ENCODE measurements at places on chromosomes 1 and 21. TPM values are rescaled to one million over a fixed set of nuclear protein-coding genes. Genes with fewer than 3 reads are reported as not detected.

DNA sequence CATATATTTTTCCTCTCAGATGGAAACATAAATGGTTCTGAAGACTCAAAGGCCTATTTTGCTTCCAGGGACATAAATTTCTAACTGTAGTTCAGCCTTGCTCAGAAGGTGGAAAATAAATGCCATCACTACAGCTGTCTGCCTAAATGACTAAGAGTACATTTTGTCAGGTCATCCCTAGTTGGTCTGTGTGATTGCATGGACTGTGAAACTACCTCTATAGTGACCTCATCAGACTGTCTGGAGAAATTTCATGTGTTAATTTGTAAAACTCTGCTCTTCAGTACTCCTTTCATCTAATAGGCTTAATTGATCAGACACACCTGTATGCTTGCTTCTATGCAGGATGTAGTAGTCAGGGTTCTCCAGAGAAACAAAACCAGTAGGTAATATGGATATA, 886.9 kb downstream of the AMY1C start:
- no peak overlapping the region for H3K27ac ChIP-seq
- no peaks in the 10 kb centered on the region for H3K4me1 ChIP-seq
- H3K27me3 ChIP-seq = no peaks in the 10 kb centered on the region
- DNase-seq = no peak
- H3K4me3 ChIP-seq = no peak overlapping the region

GRCh38 chr1:219265026-219265515, 91.4 kb downstream of the LYPLAL1 start:
- no peaks in the 10 kb centered on the region for H3K27me3 ChIP-seq
- no peak overlapping the region for H3K27ac ChIP-seq
- no peaks in the 10 kb centered on the region for H3K36me3 ChIP-seq
- no peak overlapping the region for H3K4me3 ChIP-seq
- DNase-seq = no peak

- peaks cover 24% of the 10 kb centered on the region for H3K4me1 ChIP-seq
- 0 out of 2 replicates have a peak overlapping the region, but pooled peaks have one; percentile 55 for H3K27ac ChIP-seq
- H3K4me3 ChIP-seq = peak overlapping the region; percentile 31
- H3K36me3 ChIP-seq = peaks cover 13% of the 10 kb centered on the region
- no peak for DNase-seq
Observed at GRCh38 chr21:43884012-43884860, 19.2 kb downstream of the AGPAT3 start.

GRCh38 chr21:43702785-43703034, 16.2 kb upstream of the PDXK start:
- H3K27me3 ChIP-seq = no peaks in the 10 kb centered on the region
- no peak for DNase-seq
- H3K27ac ChIP-seq = no peak overlapping the region
- no peak overlapping the region for H3K4me3 ChIP-seq

GRCh38 chr1:234841281-234841680, 231.3 kb upstream of the IRF2BP2 start:
- H3K36me3 ChIP-seq = no peaks in the 10 kb centered on the region
- peaks cover 55% of the 10 kb centered on the region for H3K4me1 ChIP-seq
- H3K27ac ChIP-seq = peak overlapping the region; percentile 97
- 0 out of 2 replicates have a peak overlapping the region, but pooled peaks have one; percentile 5 for H3K4me3 ChIP-seq
- no peak for DNase-seq

DNA sequence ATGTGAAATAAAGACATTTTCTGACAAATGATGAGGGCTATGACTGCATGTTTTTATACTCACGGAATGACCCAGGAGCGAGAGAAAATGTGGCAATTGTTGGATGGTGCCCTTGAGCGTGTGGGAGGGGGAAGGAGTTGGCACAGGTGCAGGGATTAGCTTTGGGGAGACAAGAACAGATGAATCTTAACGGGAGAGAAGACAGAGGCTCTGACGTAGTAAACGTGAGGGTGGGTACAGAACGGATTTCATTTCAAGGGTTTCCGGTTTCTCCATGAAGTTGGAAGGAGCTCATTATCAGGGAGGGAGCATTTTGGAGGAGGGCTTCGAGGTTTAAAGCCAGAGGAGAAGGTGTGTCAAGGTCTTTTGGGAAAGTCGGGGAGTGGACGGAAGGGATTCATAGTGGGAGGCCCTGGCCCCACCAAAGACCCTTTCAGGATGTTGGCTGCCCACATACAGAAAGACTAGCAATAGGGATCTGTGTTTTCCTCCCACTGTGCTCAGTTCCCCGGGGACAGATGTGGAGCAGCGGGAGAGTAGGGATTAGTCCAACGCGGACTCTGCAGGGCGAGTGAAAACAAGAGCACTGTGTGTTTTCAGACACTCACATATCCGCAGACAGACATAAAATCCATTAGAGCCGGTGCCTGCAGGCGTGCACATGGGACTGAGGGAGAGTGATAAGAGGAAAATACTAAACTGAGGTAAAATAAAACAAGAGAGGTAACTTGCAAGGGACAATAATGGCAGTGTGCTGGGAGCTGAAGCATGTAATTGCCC, 584.1 kb downstream of the AJAP1 start:
- H3K36me3 ChIP-seq = no peaks in the 10 kb centered on the region
- H3K4me3 ChIP-seq = no peak overlapping the region
- DNase-seq = no peak
- H3K4me1 ChIP-seq = no peaks in the 10 kb centered on the region
- H3K27ac ChIP-seq = no peak overlapping the region

DNA sequence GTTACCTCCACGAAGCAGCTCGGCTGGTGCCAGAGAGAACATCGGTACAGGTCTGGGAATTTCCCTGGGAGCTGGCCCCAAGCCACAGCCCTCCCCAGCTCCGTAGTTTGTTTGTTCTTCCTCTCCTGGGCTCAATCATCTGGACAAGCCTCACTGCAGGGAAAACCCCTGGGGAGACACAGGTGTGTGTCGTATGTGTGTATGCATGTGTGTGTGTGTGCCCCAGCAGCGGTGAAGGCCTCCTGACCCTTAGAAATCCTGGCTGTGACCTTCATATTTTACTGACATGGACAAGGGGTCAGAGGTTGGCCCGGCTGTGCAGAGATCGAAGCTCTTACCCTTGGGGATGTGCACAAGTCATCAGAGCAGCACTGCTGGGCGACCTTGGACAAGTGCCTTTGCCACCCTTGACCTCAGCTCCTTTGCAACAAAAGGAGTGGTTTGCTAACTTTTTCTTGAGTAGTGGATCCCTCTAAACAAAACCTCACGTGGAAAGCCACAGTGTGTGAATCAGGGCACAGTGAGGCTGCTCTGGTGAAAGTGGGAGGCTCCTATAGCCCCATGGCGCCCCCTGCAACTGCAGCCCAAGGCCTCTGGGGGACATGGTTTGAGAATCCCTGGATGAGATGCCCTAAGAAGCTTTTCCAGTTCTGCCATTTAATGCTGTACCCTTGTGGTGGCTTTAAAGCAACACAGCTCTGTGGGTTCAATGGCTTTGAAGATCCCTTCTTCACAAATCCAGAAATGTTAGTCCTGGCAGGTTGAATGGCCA, 12.3 kb upstream of the IL22RA1 start:
- H3K27me3 ChIP-seq = no peaks in the 10 kb centered on the region
- H3K4me1 ChIP-seq = peaks cover 11% of the 10 kb centered on the region
- H3K36me3 ChIP-seq = no peaks in the 10 kb centered on the region
- H3K27ac ChIP-seq = no peak overlapping the region

DNA sequence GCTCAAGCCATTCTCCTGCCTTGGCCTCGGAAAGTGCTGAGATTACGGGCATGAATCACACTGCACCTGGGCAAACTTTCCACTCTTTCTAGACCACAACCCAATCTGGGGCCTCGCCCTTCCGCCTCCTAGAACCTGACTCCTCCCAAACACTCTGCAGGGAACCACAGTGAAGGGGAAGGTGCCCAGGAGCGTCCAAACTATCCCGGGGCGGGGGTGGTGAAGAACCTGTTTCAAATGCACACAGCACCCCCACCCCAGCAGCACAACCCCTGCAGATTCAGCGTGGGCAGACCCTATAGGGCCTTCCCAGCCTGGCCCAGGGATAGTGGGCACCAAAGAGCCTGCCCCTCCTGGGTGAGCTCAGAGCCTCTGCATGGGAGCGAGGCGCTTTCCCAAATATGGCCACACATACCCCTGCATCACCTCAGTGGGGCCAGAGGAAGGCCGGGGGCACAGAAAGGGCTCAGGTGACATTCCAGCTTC, 86.9 kb downstream of the STUM start:
- H3K4me1 ChIP-seq = peaks cover 21% of the 10 kb centered on the region
- no peak for DNase-seq
- no peak overlapping the region for H3K27ac ChIP-seq
- H3K4me3 ChIP-seq = no peak overlapping the region
- H3K36me3 ChIP-seq = peaks cover 9% of the 10 kb centered on the region

- H3K4me1 ChIP-seq = peaks cover 35% of the 10 kb centered on the region
- H3K27ac ChIP-seq = no peak overlapping the region
Observed at GRCh38 chr1:159829273-159829634, 2.6 kb downstream of the SLAMF8 start.

GRCh38 chr1:220076861-220077762, 12.5 kb downstream of the BPNT1 start:
- no peak overlapping the region for H3K4me3 ChIP-seq
- no peaks in the 10 kb centered on the region for H3K36me3 ChIP-seq
- no peaks in the 10 kb centered on the region for H3K4me1 ChIP-seq
- H3K27me3 ChIP-seq = no peaks in the 10 kb centered on the region
- DNase-seq = no peak
- H3K27ac ChIP-seq = no peak overlapping the region

DNA sequence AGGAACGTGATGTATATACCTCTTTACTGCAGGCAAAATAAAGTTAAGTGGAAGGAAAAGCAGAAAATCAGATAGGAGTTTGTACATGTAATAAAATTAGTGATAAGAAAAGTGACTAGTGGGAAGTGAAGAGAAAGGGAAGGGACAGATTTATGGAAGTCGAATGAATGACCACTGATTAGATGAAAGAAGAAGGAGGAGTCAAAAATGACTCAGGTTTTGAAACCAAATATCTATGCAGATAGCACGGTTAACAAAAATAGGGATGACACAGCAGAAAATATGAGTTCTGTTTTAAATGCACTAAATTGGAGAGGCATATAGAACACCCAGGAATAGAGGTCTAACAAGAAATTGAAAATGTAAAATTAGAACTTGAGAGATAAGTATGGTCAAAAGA, 128.0 kb downstream of the HMCN1 start:
- no peaks in the 10 kb centered on the region for H3K4me1 ChIP-seq
- H3K4me3 ChIP-seq = no peak overlapping the region
- H3K27ac ChIP-seq = no peak overlapping the region
- no peaks in the 10 kb centered on the region for H3K27me3 ChIP-seq

- H3K27ac ChIP-seq = no peak overlapping the region
- no peak overlapping the region for H3K4me3 ChIP-seq
- H3K36me3 ChIP-seq = no peaks in the 10 kb centered on the region
- no peaks in the 10 kb centered on the region for H3K4me1 ChIP-seq
- H3K27me3 ChIP-seq = no peaks in the 10 kb centered on the region
Observed at GRCh38 chr1:175713381-175713780, 30.0 kb downstream of the TNR start.

DNA sequence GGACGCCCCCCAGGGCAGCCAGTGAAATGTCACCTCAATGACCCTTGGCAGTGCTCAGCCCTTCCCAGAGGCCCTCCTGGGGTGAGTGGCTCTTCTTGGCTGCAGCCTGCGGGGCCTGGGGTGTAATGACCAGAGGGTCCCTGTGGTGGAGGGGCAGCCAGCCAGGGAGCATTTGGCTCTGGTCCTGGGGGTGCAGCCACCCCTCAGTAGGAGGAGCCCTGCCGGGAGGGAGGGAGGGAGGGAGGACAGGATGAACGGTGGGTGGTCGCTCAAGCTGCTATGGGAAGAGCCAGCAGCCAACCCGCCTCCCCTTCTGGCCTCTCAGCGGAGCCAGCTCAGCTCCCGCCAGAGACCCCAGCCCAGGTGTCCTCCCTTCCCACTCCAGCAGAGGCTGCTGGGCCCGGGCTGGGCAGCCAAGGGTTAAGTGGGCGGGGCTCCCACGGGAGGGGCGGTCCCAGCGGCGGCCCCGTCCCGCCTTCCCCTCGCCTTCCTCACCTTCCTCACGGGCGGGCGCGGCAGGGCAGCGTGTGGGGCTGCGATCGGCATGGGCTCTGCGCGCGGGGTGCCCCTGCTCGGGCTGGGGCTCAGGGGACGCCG, 9.0 kb upstream of the PLCH2 start:
- no peak overlapping the region for H3K27ac ChIP-seq
- H3K4me1 ChIP-seq = no peaks in the 10 kb centered on the region
- no peaks in the 10 kb centered on the region for H3K36me3 ChIP-seq
- no peak for DNase-seq

DNA sequence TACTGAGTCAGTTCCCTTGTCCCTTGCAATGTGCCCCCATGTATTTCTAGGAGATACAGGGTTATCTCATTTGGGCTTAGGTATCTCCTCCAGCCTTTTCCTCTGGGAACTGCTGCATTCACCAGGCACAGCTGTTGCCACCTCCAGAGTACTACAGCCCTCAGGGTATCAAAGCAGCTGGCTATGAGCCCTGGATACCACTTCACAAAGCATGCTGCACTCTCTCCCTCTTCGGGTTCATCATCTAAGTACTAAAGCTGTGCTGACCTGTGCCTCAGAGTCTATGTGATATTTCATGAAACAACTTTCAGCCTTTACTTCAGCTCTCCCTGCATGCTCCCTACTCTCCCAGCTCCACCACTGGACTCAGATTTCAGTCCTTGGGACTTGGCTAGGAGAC, 62.3 kb downstream of the CCDC185 start:
- no peak overlapping the region for H3K4me3 ChIP-seq
- no peak overlapping the region for H3K27ac ChIP-seq
- DNase-seq = no peak
- H3K27me3 ChIP-seq = peaks cover 2% of the 10 kb centered on the region
- no peaks in the 10 kb centered on the region for H3K4me1 ChIP-seq

GRCh38 chr1:206117151-206117948, at the start of gene AVPR1B:
Gene AVPR1B (minus strand): TSS chr1:206117388. CDS start chr1:206116890, 498 bp downstream.
- H3K27ac ChIP-seq = no peak within 1 kb of the TSS
- no peaks in the 10 kb centered on the region for H3K4me1 ChIP-seq
- peaks cover 10% of the 10 kb centered on the region for H3K27me3 ChIP-seq
- no peak within 1 kb of the TSS for H3K4me3 ChIP-seq
- no peak for DNase-seq
- no peaks in the 10 kb centered on the region for H3K36me3 ChIP-seq

DNA sequence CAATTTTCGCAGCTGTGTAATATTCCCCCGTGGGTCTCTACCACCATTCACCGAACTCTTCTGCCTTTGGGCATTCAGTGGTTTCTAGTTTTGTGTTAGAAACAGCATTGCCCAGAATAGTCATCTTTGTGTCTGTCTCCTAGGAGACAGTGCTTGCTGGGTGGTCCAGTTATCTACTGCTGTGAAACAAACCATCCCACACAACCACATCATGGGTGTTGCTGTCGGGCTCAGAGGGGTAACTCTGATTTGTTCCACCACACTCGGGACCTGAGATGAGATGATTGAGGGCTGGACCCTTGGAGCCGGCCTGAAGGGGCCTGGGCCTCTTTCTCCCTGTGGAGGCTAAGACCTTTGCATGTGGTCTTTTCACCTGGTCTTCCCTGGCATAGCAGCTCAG, 427.2 kb upstream of the VAMP3 start:
- H3K4me3 ChIP-seq = no peak overlapping the region
- H3K27ac ChIP-seq = no peak overlapping the region

Gene HPCA
- not detected for total RNA-seq

Gene DDR2
- total RNA-seq = 8.4 TPM

Gene KCNK1
- total RNA-seq = 17.0 TPM

Gene SLAMF8
- total RNA-seq = 0.08 TPM
